ENCODE measurements at places on chromosomes 12 and 14.

GRCh38 chr12:104462931-104463339 lies 6.2 kb downstream of the CHST11 start:
- no peak for DNase-seq

- no peak for DNase-seq
Observed at GRCh38 chr14:38073641-38074040, 134.1 kb upstream of the SSTR1 start.

GRCh38 chr12:56241424-56242303 lies 11.8 kb downstream of the SLC39A5 start:
- DNase-seq: no peak

DNA sequence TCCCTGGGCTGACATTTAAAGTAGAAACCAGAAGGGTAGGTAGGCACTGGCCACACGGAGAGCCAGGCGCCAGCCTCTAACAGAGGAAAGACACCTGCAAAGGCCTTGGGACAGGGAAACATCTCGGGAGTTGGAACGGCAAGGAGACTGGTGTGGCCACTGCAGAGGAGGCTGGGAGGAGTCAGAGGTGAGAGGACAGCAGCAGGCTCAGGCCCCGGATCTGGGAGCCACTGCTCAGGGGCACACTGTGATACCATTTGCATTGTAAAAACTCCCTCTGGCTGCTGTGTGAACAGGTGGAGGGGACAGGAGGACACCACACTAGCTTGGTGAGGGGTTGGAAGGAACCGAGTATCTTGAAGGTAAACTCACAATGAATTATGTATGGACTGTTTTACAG lies 2.7 kb downstream of the ANHX start:
- no peak for DNase-seq

DNA sequence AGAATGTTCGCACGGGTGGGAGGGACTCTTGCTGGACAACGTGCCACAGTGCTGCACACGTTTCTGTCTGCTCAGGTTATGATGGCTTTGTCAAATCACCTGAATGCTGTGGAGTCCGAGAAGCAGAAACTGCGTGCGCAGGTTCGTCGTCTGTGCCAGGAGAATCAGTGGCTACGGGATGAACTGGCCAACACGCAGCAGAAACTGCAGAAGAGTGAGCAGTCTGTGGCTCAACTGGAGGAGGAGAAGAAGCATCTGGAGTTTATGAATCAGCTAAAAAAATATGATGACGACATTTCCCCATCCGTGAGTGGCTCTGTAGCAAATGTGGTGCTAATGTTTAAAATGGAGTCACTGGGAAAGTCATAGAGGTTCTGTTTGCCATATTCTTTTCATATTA lies 28.5 kb downstream of the KLC1 start:
- no peak for DNase-seq

DNA sequence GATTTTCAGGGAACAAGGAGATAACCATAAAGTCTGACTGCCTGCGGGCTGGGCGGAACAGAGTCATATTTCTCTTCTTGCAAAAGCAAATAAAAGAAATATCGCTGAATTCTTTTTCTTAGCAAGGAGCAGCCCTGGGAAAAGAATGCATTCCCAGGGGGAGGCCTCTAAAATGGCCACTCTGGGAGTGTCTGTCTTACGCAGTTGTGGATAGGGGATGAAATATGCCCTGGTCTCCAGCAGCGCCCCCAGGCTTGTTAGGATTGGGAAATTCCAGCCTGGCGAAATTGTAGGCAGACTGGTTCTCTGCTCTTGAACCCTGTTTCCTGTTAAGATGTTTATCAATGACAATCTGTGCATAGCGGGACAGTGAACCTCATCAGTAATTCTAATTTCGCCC lies 40.5 kb downstream of the PCNX1 start:
- DNase-seq: peak; percentile 15

GRCh38 chr12:111445726-111446581 lies 40.2 kb downstream of the SH2B3 start:
- peak; percentile 80 for DNase-seq

DNA sequence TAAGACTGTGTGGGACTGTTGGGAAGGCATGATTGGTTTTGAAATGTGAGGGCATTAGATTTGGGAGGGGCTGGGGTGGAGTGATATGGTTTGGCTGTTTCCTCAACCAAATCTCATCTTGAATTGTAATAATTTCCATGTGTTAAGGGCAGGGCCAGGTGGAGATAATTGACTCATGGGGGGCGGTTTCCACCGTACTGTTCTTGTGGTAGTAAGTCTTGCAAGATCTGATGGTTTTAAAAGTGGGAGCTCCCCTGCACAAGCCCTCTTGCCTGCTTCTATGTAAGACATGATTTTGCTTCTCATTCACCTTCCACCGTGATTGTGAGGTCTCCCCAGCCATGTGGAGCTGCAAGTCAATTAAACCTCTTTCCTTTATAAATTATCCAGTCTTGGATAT lies 76.6 kb upstream of the PPFIA2 start:
- DNase-seq: no peak

DNA sequence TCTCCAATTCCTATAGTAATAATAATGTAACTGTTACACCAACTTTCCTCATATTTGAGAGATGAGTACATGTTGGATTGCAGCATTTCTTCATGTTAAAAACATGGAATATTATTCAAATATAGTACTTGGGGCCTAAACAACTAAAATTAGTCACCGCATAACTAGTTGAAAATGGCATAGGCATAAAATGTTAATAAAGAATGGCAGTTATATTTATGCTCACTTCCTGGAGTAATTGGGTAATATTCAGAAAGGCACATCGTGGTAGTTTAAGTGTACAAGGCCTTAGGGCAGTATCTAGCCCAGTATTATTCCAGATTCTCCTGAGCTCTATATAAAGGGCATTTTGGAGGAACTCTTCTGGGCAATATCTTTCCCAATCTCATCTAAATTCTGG lies 46.0 kb downstream of the ERGIC2 start:
- DNase-seq: no peak

DNA sequence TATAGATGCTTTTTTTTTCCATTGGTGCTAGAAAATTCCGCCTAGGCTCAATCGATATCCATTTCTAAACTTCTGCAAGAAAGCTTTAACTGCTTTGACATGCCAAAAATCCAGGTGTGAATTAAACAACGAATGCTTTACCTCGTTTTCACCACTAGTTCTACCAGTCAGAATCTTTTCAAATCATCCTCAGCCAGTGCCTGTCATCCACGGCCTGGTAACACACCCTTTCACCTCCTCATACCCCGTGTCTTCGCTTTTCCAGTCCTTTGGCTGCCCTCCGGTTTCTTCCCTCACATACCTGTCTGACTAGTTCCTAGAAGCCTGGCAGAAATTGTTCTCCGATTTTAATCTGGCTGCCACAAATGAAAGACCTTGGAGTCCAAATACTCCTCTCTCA lies 1.4 kb upstream of the PHC1 start:
- peak; percentile 62 for DNase-seq

DNA sequence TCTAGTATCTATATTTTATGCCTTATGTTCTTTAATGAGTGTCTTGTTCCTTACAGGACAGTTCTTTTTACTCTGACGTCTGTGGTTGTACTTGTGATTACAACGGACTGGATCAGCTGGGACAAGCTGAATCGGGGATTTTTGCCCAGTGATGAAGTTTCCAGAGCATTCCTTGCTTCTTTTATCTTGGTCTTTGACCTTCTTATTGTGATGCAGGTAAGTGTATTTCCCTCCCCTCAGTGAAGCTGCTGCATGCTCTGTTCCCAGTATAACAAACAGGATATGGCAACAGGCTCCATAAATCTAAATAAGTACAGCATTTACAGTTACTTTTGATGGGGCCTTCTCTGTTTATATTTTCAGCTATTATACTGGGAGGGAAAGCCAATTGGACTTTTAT lies 463.6 kb downstream of the TMEM117 start:
- no peak for DNase-seq

- DNase-seq: no peak
Observed at GRCh38 chr12:50610171-50610570, 105.4 kb downstream of the DIP2B start.

DNA sequence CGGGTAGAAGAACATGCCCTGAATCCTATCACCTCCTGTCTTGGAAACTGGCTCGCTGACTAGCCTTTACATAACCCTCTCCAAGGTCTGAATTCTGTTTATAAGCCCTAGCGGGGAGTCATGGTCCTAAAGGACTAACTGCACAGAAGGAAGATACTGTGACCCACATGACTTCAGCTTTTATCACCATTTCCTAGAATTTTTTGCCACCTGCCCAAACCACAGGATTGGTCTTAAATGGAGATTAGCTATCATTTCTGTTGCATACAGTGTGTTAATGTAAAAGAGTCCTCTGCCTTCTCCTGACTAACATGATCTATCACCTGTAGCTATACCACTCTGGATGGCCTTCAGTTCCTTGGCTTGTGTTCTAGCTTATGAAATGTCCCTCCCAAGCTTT lies 319.2 kb downstream of the DUSP6 start:
- DNase-seq: no peak

GRCh38 chr14:60815371-60815770 lies 80.8 kb downstream of the MNAT1 start:
- DNase-seq: peak; percentile 11

GRCh38 chr14:33915682-33916081 lies 35.2 kb downstream of the EGLN3 start:
- DNase-seq: peak; percentile 41

- peak; percentile 92 for DNase-seq
Observed at GRCh38 chr12:1911598-1912575, 6.6 kb downstream of the CACNA2D4 start.

DNA sequence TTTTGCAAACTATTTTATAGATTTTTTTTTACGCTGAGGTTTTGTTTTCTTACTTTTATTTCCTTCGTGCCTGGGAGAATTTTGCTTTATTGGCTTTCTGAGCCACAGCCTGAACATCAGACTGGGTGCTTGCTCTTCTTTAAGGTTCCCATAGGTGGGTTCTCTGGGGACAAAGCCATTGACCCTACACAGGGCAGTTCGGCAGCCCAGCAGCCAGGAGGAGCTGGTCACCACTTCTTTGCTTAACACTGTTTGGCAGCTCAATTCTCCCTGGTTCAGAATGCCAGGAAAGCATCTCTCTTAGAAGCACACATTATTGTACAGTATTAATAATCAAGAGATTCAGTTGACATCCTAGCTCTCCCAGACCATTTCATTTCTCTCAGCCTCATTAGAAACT lies 140.8 kb upstream of the NEDD1 start:
- no peak for DNase-seq

GRCh38 chr14:29521526-29522137 lies 406.0 kb downstream of the PRKD1 start:
- peak; percentile 88 for DNase-seq

DNA sequence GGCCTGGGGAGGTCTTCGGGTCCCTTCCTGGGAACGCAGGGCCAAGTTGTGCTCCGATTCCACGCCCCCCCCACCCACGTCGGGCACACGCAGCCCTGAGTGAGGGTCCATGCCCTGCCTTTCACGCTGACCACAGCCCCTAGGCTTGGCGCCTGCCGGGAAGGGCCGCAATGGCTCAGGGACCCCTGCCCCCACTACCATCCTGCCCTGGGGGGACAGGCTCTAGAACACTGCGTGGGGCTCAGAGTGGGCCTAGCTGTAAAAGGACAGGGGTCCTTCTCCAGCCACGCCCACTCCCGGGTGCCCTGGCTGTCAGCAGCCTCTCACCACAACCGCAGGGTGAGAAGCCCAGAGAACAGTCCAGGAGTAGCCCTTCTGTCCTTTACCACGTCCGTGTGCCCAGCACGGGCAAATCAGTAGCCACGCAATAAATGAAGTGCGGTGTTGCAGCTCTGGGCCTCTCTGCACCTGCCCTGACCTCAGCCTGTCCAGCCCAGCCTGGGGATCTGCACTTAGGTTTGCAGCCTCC lies 9.4 kb upstream of the GPR68 start:
- peak; percentile 40 for DNase-seq

DNA sequence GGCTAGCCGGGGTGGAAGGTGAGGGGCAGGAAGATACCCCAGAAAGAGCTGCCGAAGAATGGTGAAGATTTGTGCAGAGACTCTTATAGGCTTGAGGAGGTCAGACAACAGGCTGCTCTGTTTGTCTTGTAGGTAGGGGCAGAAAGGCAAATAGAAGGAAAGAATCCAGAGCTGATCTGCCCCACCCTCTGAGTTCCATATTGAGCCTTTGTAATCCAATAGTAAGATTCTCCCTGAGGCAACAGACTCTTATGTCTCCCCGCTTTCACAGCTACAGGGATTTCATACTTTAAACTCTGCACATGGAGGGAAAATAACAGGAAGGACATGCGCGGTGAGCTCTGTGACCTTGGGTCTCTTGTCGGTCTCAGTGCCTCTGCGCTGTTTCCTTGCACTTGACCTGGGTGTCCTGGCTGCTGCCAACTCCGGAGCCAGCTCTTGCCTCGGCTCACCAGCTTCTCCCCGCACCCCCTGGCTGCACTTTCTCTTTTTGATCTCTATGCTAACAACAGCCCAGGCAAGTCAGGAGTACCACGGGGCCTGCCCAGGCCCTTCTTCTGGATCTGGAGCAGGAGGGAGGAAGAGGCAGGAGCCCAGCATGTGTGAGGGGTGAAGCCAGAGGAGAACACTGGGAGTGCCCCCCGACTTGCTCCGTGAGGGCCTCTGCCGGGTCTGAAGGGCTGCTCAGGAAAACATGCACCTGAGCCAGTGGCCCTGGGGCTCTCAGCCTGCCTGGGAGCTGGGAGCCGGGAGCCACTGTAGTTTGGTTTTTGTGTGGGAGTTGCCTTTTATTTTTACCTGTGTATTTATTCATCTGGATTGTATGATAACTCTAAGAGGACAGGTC lies 75.8 kb downstream of the PPP1R36 start:
- peak; percentile 93 for DNase-seq
